ENCODE measurements at places on chromosomes 16 and 17.

DNA sequence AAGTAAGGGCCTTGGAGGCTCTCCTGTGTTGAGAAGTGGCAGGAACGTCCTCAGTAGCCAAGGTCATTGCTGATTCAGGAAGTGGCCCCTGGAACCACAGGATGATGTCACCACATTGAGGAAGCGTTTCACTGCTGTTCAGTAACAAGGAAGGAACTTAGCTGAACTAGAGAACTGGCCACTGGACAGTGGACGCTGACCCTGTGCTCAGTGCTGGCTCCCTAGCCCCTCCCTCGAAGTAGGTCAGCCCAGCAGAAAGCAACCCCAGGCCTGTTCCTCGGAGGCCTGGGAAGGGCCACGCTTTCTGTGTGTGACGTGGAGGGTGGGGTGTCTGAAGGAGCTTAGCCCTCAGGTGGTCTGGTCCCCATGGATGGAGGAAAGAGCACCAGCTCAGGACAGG is 58.3 kb downstream of the B9D1 start:
- peak; percentile 46 for DNase-seq

GRCh38 chr16:58699151-58699550 is 14.6 kb upstream of the SLC38A7 start:
- DNase-seq = no peak

GRCh38 chr16:81696166-81696960 is 82.7 kb upstream of the PLCG2 start:
- DNase-seq = no peak

GRCh38 chr17:55259684-55260111 is 5.1 kb upstream of the HLF start:
- DNase-seq = no peak

- no peak for DNase-seq
These were observed 121.3 kb upstream of the CACNG5 start for GRCh38 chr17:66713533-66714042.

GRCh38 chr16:7303052-7303610 is 29.5 kb upstream of the RBFOX1 start:
- no peak for DNase-seq

DNA sequence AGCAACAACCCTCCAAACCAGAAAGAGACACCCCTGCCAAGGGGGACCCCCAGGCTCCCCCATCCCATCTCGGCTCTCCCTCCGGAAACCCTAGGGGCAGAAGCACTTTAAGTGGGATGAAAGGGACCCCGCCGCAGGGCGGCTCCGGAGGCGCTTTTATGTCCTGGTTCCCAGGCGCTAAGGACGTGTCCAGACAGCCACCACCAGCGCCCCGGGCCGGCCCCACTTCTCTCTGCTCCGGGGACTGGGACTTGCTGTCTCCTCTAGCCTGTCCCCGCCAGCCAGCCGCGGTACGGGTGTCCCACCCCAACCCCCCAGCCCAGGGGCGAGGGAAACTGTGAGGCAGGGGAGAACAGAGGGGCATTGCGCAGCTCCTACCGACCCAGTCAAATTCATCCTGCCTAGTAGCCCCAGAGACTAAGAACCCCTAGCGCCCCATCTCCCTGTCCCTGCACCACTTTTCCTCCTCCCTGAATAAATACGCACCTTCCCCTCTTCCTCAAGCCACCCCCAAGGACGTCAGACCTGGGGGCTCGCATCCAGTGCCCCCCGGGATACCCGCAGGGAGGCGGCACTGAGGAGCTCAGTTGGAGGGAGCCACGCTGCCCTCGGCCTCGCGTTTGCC is 4.1 kb downstream of the SP6 start:
- no peak for DNase-seq

Measured in AG10803 (cell line).